ENCODE measurements at places on chromosomes 2 and 18. TPM values are rescaled to one million over a fixed set of nuclear protein-coding genes. Genes with fewer than 3 reads are reported as not detected.

SLC5A6 gene
- total RNA-seq, result 11.5 TPM

SNED1 gene
- total RNA-seq, result 4.8 TPM

CEBPZOS gene
- total RNA-seq, result 47.1 TPM

INPP1 gene
- 12.6 TPM for total RNA-seq

CD8B2 gene
- not detected for total RNA-seq

TBC1D8 gene
- 54.1 TPM for total RNA-seq

TMEM163 gene
- total RNA-seq, result 0.91 TPM

PCARE gene
- total RNA-seq, result 0.61 TPM

PRKAG3 gene
- total RNA-seq, result not detected

VSNL1 gene
- total RNA-seq, result 19.3 TPM

KCNJ13 gene
- total RNA-seq, result not detected

MATN3 gene
- 0.26 TPM for total RNA-seq

Measured in heart left ventricle (tissue), 16 donors.